ENCODE measurements at places on chromosomes 3 and 15. TPM values are rescaled to one million over a fixed set of nuclear protein-coding genes. Genes with fewer than 3 reads are reported as not detected.
A peak's percentile ranks its signal among the peaks of the same experiment; 100 is the strongest.

The SLC2A2 gene
- polyA plus RNA-seq, result not detected

The CASR gene
- not detected for polyA plus RNA-seq

The TMA7 gene
- polyA plus RNA-seq, result 162 TPM

The PPP2R3A gene
- 7.4 TPM for polyA plus RNA-seq

The EXOG gene
- 11.8 TPM for polyA plus RNA-seq

The ISY1 gene
- 21.0 TPM for polyA plus RNA-seq

The TIPARP gene
- 30.9 TPM for polyA plus RNA-seq

DNA sequence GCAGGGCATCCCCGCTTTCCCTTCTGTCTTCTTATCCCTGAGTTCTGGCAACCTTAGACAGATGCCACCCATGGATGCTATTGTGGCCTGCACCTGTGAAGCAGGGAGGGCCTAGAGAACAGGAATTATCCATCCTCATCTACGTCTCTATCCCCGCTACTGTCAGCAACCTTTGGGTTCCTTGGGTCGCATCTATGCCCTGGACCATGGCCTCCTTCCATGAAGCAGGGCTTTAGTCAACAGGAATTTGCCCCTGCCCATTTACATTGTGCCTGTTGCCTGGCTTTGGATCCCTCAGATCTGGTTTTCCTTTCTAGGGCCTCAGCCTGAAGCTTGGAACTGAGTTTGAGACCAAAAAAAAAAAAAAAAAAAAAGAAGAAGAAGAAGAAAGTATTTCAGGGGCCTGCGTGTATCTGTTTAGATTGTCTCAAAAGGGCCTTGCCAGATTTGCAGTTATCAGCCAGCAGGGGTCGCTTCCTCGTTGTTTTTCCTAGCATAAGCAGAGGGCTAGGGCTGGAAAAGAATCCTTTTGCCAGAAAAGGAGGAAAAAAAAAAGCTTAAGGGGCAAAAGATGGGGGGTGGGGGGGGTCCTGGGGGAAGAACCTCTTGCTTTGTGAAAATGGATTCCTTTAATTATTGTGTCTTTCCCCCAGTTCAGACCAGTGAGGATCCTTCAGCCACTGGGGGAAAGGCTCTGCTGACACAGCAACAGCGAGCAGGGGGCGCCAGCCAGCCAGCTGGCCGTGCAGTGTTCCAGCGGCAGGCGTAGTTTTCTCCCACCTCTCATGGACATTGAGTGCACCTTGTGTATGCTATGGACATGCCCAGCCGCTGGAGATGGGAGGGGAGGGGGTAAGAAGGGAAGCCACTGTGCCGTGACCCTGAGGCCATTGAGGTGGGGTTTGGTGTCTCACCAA is 65.7 kb upstream of the ALDH1L1 start:
- no peak for DNase-seq

DNA sequence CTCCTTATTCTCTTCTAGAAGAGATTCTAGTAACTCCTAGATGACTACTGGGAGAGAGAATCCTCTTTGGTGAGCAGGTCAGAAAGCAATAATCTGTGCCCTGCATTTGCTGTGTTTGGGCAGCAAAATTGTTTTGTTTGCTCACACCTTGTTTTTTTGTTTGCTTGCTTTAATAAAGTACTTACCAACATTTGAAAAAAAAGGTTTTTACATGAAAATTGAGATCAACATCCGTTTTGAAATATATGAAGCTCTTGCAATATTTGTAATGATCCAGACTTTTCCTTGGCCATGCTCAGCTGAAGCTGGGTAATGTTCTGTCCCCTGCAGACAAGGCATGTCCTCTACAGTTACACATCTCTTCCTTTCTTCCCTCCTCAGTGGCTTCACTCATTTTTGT is 62.2 kb downstream of the DIPK2A start:
- DNase-seq, result no peak

DNA sequence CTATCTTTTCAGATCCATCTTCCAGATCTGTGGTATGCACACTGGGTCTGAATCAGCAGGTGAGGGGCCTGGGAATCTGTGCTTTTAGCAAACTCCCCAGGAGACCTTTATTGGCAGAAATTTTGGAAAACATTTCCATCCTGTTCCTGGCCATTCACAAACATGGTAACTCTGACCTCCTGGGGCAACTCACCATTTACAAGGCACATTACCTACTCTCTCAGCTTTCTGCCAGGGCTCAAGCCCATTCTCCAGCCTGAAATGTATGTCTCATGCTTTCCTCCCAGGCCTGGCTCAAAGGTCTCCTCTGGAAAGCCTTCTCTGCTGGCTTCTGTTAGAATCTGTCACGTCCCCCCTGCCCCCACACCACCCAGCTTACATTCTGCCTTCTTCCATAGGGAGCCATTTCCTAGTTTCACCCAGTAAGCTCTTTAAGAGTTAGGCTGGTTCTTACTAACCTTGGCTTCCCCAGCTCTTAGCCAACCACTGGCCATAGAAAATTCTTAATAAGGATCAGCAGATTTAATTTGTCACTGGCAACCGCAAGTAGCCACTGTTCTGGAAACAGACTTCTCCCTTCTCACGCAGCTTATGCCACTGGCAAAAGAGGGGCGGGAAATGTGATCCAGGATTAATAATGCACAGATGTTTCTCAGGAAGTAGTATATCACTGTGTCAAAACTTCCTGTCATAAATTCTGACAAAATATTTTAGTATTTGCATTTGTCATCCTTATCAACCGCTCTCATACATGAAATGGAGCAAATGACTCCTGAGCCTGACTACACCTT is 55.0 kb downstream of the RORA start:
- no peak for DNase-seq

DNA sequence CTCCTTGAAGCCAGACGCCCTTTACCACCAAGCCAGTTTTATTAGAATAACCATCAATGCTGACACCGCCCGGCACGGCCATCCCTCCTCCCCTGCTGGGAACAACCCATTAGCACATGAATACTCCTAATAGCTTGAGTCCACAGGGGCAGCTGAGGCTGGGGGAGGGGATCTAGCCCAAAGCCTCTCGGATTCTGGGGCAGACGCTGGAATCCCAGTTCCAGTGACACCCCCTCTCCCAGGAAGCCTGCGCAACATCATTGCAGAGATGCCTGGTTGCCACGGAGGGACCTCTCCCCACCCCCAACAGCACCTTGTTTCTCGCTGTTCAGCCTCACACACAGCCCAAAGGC is 1.2 kb upstream of the LINGO1 start:
- DNase-seq, result no peak

- DNase-seq, result no peak
Observed at GRCh38 chr15:99103279-99103678, 1.6 kb upstream of the SYNM start.

- peak; percentile 16 for DNase-seq
Observed at GRCh38 chr3:145015253-145015652, 1043.6 kb downstream of the DIPK2A start.

DNA sequence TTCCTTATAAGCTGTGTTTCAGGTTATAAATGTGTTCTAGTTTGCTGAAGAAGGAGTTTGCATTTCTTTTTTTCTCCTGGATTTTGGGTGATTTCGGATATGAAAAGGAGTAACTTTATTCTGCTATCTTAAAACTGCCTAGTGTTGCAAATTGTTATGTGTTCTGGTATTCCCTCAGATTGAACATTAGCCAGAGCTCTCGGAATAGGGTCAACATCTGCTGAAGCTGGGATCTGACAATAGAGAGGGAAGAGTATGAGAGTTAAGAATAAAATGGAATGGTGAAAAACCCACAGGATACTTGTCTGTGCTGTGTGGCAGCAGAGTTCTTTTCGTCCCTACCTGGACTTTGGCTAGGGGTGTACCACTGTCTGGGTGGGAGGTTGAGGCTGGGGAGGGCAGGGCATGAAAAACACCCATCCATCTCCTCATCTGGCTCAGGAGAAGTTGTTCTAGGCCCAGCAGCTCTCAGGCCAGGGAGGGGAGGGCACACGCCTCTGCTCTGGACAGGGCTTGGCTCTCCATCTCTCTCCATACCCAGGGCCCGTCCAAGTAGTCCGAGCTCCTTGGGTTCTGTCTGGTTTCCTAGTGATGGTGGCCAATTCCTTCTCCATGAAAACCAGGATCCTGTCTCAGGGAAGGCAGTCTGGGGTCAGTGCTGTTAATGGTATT is 13.2 kb downstream of the SPSB4 start:
- no peak for DNase-seq

- DNase-seq, result no peak
Observed at GRCh38 chr3:127964816-127965215, 49.8 kb downstream of the KBTBD12 start.

DNA sequence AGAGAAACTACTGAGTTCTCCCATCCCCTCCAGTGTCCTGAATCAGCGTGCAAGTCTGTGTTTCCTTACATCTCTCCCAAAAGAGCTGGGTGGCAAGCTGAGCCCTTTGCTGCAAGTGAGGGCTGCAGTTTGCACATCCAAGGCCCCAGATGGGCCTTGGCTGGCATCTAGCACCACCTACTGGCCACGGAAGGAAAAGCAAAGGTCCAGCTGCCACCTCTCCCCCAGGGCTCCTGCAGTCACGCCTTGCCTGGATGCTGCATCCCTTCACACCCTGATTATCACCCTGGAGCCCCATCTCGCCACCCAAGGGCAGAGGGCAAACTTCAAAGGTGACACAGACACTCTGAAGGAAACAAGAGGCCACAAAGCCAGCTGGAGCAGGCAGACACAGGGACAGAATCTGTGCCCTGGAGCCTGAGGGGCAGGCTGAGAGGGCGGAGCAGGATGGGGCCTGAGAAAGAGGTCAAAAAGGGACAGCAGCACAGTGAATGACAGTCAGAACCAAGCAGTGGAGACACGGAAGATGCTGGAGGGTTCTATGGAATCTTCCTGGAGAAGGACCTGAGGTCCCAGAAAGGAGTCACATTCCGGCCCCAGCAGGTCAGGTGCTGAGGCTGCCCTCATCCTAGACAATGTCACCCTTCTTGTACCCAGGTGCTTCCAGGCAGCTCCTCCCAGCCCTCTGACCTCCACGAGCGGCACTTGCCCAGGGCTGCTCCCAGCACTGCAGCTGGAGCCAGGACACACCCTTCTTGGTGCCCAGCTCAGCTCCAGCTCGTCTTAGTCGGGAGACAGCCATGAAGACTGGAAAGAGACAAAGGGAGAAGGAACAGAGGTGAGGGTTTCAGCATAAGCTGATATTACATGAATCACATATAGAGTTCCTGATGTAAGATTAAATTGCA is 18.3 kb upstream of the NTRK3 start:
- no peak for DNase-seq

- DNase-seq, result no peak
Observed at GRCh38 chr15:84603630-84604379, 3.0 kb downstream of the ZSCAN2 start.

DNA sequence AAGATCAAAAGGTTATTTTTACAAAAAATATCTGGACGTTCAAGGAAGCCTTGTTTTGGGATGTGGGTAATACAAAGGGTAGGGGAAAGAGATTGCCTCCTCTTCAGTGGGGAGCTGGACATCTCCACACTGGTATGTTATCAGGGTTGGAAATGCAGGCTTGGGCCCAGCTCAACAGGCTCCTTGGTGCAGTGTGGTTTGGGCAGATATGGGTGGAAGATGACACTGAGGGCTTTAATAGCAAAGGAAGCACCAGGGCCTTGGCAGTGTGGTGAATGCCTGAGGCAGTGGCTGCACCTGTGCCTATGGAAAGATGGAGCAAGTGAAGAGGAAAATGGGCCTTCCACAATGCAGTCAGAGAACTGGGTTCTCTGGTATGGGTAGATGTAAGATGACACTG is 11.2 kb upstream of the MED12L start:
- DNase-seq, result no peak

- DNase-seq, result no peak
Observed at GRCh38 chr3:169990431-169990830, 23.8 kb downstream of the SEC62 start.

GRCh38 chr15:73026511-73027054 is 25.7 kb upstream of the NEO1 start:
- no peak for DNase-seq

GRCh38 chr15:99306694-99307338 is 55.5 kb downstream of the LRRC28 start:
- no peak for DNase-seq

DNA sequence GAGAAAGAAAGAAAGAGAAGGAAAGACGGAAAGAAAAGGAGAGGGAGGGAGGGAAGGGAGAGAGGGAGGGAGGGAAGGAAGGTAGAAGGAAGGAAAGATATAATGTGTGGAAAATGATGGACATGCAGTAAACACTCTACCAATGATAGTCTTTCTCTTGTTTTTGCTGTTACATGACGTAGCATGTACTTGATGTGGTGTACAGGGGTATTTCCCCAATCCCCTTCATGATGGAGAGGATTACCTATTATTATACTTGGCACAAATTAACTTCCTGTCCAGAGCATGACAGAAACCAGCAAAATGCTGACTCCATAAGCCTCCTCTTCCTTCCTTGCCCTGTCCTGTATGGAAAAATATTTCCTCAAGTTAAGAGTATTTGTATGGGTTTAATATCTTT is 124.4 kb downstream of the B3GALNT1 start:
- DNase-seq, result no peak

DNA sequence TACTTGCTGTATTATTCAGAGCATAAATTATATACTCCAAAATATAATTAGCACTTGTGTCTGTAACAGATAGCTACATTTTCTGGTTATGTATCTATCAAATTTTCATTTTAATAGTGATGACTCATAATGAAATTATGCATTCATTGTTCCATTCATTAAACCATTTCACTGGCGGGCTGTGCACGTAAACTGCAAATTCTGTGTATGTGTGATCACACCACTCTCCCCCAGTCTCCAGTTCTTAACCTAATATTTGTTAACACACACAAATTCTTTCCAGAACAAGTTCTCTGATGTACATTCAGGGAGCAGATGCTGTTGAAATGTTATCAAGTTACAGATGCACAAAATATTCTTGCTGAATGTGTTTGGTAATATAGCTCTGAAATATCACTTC is 3.8 kb upstream of the KCNMB2 start:
- no peak for DNase-seq

- no peak for DNase-seq
Observed at GRCh38 chr3:41693799-41694198, 268.1 kb downstream of the ULK4 start.

GRCh38 chr15:29139072-29139471 is 130.6 kb downstream of the NSMCE3 start:
- no peak for DNase-seq

DNA sequence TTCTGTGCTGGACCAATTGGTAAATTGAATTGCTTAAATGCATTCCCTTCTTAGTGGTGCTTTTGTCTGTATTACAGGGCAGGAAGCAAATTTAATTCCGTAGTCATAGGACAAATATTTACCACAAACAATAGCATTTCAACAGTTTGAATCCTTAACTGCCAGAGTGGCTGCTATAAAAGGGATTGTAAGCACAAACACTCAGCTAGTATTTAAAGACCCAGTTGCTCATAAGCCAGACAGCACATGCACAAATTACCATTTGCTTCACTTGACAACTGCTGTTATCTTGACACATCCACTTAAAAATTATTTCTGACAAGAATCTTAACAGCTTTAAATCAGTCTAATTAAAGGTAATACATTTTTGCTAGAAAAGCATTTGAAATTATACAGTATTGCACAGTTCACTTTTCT is 490.2 kb upstream of the ADAMTS9 start:
- peak; percentile 39 for DNase-seq

- no peak for DNase-seq
Observed at GRCh38 chr3:55440104-55440708, 46.9 kb downstream of the WNT5A start.

GRCh38 chr3:54357301-54357700 is 234.9 kb downstream of the CACNA2D3 start:
- no peak for DNase-seq
